ENCODE measurements at places on chromosomes 16 and 17.

- no peak for DNase-seq
These were observed 454.1 kb upstream of the MAF start for GRCh38 chr16:80054647-80055046.

DNA sequence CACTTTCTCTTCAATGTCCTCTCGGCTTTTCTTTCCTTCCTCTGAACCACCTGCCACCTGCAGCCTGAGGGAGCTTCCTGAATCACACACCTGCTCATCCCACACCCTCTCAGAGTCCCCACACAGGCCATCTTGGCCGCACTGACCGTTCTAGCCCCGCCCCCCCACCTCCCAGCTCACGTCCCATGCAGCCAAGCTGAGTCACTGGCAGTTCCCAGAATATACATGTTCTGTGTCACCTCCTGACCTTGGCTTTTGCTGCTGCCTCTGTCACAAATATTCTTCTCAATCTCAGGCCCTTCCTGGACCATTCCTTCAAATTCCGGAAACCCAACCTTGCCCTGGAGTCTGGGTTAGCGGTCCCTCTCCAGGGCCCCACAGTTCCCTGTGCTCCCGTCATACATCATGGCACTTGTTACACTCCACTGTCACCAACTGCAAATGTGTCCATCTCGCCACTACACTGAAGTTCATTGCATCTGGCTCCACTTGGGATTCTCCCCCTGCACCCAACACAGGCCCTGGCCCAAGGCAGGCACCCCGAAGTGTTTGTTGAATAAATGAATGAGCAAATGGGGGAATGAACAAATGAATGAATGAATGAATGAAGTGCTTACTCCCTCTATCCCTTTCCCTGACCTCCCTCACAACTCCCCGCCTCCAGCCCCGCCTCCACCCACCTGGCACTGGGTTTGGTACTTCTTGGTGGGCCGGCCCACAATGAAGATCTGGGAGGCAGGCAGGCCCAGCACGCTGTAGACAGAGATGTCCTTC is 12.8 kb downstream of the PIMREG start:
- DNase-seq = peak; percentile 64

DNA sequence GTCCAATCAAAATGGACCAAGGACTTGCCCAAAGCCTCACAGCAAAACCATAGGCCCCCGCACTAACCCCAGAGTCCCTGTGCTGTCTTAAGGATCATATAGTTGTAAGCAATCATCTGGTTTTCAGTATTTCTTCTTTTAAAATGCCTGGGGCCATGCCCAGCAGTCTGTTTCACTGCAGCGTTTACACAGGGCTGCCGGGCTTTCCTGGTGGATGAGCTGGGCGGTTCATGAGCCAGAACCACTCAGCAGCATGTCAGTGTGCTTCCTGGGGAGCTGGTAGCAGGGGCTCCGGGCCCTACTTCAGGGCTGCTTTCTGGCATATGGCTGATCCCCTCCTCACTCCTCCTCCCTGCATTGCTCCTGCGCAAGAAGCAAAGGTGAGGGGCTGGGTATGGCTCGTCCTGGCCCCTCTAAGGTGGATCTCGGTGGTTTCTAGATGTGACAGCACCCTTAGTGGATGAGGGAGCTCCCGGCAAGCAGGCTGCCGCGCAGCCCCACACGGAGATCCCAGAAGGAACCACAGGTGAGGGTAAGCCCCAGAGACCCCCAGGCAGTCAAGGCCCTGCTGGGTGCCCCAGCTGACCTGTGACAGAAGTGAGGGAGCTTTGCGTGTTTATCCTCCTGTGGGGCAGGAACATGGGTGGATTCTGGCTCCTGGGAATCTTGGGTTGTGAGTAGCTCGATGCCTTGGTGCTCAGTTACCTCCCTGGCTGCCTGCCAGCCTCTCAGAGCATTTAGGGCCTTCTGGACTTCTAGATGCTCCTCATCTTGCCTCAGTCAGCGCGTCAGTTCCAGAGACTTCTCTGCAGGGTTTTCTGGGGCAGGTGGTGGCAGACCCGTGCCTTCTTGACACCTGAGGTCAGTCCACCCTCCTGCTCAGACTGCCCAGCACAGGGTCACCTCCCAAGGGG is 24.8 kb upstream of the STH start:
- DNase-seq = no peak

GRCh38 chr17:74201250-74201649 is 2.2 kb upstream of the RPL38 start:
- DNase-seq = no peak

DNA sequence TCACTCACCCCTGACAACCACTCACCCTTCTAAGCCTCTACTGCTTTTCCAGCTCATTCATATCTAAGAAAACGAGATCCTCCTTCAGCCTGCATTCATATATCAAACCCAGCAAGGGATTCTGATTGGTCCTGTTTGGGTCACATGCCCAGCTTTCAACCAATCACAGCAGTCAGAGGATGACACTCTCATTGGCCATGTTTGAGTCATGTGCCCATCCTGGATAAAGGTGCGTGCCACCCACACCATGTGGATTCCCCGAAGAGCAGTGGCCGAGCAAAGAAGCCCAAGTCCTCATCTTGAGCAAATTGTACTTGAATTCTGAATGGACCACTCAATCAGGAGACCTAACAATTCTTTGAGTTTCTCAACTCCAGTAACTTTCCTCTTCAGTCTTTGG is 45.0 kb downstream of the SCNN1G start:
- no peak for DNase-seq

DNA sequence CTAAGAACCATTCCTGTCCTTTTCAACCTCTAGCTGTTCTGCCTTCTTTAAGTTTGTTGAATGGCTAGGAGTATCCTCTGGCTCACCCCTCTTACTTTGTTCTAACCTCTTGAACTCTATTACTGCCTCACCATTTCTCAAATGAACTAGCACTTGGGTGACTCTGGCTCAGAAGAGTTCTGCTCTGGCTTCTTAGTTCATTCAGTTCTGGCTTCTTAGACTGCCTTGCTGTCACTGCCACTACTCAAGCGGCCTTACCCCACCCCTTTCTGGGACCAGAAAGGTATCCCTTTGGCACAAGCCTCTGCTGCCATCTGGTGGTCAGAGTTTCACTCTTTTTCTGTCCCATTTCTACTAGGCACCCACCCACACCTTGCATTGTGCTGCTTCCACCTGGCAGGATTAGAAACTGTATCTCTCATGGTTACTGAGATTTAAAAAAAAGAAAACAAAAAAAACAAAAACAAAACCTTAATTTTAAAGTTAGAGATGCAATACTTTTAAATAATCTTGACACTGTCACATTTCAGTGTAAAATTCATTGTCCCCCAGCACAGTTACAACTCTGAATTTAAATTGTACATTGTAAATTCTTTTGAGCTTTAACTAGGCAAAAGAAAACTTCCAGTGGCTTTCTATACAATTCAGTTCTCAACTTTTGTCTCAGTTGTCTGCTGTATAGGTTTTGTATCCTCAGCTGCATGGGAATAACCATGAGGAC is 6.9 kb upstream of the ABCA10 start:
- DNase-seq = peak; percentile 69

DNA sequence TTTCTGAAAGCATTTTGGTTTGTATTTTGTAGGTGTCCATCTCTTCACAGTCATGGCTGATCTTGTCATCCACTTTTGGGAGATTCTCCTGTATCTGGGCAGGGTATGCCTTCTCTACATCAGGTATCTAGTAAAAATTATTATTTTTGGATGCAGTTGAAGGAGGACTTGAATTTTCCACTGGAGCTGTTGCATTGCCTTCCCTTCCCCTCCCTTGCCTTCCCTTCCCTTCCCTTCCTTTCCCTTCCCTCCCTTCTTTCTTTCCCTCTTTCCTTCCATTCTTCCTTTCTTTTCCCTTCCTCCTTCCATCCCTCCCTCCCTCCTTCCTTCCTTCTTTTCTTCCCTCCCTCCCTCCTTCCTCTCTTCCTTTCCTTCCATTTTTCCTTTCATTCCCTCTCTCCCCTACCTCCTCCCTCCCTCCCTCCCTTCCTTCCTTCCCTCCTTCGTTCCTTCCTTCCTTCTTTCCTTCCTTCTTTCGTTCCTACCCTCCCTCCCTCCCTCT is 33.8 kb upstream of the CPHXL start:
- no peak for DNase-seq

DNA sequence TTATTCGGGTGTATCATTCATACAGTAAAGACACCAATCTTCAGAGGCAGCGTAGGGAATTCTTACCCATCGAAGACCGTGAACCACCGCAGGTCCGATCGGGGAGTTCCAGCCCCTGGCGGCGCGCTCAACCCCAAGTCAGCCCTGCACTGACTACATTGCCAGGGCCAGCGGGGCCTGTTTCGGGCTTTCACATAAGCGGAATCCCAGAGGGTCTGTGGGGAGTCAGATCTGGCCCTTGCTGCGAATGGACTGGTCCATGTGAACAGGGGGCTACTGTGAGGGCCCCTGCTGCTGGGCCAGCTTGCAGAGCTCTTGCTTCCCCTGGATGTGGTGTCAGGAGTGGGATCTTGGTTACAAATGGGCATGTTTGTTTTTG is 7.6 kb downstream of the PDE6G start:
- no peak for DNase-seq

DNA sequence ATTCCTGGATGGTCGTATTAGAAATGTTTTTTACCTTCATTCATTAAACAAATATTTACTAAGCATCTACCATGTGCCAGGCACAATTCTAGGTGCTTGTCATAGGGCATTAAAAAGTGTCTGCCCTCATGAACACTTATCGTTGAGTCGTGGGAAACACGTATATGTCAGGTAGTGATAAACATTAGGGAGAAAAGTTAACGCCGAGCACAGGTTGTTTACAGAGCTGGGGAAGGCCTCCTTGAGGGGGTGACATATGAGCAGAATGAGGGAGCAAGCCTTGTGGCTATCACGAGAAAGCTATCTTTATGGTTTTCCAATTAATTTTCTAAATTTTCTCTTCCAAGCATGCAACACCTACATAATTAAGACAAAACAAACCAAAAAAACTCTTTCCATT is 985 bp upstream of the ZNF213 start:
- no peak for DNase-seq

DNA sequence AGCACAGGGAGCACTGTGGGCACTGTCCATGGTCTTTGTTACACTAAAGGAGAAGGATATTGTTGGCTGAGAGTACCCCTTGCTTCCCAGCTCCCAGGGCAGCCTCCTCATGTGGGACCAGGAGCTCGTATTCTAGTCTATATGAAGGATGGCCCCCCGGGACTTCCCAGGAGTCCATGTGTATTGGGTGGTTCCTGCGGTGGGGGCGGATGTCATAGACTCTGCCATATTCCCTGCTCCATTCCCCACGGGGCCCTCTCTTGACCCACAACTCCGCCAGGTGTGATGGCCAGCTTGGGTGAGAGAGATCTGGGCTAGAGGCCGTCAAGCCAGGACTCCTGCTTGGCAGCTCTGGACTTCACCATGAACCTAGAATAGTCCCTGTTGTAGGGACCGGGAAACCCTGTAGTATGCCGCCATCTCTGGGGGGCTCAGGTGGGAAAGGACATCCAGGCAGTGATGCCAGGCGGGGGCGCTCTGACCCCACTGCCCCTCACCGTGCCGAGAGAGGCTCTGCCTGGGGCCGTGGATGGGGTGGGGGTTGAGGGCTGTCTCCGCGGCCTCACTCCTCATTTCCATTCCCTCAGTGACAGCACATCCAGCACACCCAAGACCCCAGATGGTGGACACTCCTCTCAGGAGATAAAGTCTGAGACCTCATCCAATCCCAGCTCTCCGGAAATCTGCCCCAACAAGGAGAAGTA is 37.8 kb downstream of the OR1D5 start:
- no peak for DNase-seq

DNA sequence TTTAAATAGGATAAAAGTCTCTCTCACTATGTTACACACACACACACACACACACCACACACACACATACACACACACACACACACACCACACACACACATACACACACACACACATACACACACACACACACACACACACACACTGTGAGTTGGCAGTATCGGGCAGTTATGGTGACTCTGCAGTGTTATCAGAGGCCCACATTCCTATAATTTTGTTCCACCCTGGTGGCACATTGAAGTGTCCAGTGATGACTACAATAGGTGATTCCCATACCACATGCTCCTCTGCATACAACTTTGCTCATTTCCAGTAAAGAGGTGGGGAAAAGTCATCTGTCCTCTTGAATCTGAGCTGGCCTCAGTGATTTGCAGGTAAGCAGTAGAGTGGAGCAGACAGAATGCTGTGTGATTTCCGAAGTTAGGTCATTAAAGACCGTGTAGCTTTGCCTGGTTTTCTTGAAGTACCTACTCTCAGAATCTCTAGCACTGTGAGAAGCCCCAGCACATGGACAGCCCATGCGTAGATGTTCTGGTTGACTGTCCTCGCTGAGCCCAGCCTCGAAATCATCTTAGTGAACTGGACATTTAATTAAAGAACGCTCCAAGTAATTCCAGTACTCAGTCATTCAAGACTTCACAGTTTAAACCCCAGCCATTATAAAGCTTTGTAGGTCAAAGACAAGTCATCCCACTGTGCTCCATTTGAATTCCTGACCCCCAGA is 836.6 kb upstream of the SOX9 start:
- no peak for DNase-seq

DNA sequence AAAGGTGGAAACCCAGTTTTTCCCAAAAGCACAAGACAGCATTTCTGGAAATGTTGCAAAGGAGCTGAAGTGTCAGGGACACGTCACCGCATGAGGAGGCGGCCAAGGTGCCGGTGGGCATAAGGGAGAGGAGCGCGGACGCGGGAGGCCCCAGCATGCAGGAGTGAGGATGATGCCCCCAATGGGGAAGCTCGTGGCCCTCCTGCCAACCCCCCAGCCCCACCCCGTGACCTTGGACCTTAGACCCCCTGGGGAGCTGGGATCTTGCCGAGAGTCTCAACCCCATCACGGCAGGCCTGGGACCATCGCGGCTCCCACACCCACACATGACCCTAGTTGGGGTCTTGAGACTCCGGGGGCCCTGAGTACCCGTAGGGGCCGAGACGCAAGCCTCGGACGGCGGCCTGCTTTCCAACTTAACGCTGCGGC is 119.4 kb upstream of the METRNL start:
- no peak for DNase-seq

GRCh38 chr16:86669937-86670749 is 91.8 kb downstream of the FOXL1 start:
- no peak for DNase-seq

- DNase-seq = no peak
These were observed 23.5 kb upstream of the TOB1 start for GRCh38 chr17:50889528-50890118.

DNA sequence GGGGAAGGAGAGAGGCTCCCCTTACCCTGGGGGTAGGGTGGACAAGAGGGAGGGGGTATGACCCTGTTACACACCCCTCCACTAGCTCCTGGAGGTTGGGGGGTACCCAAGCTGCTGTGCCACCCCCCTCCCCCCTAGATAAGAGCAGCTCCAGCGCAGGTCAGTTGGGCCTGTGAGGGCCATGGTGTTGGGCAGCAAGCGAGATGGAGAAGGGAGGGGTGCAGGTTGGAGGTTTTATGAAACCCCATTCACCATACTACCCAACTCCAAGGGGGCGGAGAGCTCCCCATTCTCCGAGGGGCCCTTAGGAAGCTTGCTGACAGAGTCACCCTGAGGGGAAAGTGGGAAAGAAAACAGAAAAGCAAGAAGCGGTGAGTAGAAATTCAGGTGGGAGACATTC is 1.7 kb upstream of the SOX15 start:
- DNase-seq = no peak

DNA sequence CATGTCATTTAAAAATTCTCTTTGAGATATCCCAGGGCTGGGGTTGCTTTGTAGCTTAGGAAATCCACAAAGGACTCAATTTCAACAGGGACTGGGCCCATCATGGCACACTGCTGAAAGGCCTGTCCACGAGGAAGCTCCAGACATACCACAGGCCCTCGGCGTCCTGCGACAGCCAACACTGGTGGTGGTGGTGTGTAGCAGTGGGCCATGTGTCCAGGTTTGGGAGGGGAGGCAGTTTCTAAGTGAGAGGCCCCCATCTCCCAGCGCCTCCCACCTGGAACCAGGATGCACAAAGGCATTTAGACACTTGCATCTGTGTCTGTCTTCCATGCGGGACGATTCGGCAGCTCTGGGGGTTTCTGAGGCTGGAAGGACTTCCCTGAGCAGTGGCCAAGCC is 65.2 kb upstream of the ZNF423 start:
- DNase-seq = no peak

Measured in kidney capillary endothelial cell (primary cell).